Right ventricle myocardium superior (tissue), 1 donor: ENCODE measurements at places on chromosomes 12 and 14.

DNA sequence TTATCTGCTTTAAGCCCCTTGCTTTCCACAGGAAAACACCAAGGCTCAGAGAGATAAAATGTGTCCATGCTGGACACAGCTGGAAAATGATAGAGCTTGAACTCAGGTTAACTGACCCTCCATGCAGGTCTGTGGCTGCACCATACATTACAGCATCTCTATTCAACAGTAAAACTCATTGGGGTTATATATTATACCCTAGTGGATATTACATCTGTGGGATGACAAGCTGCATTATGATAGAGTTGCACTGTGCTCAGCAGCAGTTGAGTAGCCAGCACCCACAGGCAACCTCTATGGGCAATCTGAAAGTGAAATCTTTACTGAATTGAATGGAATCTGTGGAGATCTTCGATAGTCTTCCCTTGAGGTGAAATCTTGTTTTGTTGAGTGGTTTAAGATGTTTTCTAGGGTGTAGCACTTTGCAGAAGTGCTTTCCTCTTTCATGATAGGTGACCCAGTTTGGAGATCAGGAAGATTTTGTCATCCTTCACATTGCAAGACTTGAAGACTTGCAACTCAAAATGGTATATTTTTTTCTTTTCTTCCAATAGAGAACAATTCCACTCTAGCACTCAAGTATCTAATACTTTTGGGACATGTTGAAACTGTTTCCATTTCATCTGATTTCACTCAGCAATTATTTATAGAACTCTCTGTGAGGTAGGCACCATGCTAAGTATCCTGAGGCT lies 389.2 kb downstream of the RAD51B start:
- no peak for DNase-seq

DNA sequence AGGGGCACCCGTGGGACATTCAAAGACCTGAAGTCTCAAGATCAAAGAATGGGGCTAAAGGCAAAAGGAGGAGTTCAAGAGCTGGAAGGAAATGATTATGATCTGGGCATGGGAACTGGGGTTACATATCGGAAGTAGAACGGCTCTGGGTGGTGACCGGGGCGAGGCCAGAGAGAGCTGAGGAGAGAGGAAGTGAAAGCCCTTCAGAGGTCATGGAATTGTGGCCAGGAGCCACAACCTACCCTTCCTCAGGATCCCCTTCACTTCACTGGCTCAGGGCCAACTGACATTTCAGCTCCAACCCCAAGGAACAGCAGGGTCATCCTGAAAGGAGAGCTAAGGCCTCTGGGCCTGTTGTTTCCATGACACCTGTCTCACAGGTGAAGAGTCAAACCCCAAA lies 57.8 kb downstream of the GALNT16 start:
- DNase-seq, result peak; percentile 58

DNA sequence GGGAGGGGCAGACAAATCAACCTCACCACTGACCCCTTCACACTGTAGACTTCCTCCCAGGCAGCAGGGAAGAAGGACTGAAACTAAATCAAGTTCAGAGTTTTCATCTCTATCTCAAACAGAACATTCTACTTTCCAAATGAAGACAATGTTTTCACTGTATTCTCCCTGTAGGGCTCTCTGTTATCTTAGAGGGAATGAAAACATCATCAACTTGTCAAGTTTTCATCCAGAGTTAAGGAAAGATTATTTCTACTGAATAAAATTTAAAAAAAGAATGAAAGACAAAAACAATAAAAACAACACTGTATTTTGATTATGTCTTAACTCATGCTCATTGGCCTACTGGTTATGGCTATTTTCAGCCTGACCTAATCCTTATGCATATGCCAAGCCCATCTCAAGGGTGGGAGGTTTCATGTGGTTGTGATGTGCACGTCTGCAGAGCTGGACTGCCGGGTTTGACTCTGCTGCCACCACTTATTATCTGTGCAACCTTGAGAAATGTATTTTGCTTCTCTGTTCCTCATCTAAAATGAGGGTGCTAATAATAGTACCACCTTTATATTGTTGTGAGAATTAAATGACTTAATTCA lies 152.0 kb upstream of the AVPR1A start:
- DNase-seq, result no peak

DNA sequence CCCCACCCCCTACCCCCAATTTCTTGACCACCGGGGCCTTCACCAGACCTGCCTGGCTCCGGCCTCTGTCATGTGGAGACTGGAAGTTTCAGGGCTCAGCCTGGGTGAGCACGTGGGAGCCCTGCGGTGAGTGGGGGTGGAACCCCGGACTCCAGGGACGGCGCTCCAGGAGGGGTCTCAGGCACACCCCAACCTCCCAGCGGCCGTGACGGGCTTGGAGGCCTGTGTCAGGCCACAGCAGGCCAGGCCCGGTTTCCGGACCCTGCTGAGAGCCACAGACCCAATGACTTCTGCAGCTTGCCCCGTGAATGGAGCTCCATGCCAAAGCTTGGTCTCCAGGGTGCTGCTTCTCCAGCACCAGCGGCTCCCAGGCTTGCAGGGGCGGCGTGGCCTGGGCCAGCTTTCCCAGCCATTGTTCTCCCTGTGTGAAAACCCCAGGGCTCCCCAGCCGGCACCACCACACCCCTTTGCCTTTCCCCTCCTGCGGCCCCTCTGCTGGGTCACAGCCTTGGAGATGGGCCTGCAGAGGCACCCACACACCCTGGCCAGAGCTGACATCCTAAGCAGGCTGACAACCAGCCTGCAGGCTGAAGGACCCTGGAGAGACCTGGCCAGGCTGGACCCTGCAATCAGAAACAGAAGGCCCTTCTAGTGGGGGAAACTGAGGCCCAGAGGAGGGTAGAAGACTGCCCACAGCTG lies 186.2 kb upstream of the C14orf180 start:
- DNase-seq, result peak; percentile 66

- DNase-seq, result no peak
Measured at GRCh38 chr12:89476904-89477595, 47.5 kb downstream of the GALNT4 start.

DNA sequence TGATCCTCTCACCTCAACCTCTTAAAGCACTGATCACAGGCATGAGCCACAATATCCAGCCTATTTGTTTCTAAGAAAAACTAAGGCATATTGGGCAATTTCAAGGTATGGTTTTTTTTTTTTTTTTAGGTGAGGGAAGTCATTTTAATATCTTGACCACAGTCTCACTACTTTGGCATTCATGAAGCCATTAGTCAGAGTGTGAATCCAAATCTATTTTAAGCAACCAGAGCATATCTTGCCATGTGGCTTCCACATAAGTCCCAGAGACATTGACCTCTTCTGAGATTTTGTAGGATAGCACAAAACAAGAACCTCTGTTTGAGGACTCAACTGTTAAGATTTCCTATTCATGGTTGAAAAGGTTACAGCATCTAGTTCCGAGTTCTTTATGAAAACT lies 130.3 kb upstream of the RBM19 start:
- no peak for DNase-seq

GRCh38 chr14:83870546-83871270 lies 1659.2 kb upstream of the FLRT2 start:
- DNase-seq, result no peak

DNA sequence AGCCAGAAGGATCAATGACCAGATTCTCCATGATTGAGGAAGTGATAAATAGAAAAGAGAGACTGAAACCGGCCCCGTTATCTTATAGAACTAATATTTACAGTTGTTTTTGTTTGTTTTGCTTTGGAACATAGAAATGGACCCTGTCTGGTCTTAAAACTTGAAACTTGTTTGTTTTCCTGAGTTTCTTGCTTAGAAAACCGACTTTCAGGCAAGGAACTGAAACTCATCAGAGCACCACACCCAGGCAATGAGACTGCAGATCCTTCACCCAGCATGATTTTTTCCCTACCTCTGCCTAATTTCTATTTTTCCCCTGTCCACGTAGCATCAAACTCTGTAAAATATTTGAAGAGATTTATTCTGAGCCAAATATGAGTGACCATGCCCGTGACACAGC lies 10.6 kb upstream of the CLEC12A start:
- DNase-seq, result no peak

- peak; percentile 27 for DNase-seq
Measured at GRCh38 chr14:100855256-100855930, 29.5 kb downstream of the MEG3 start.

DNA sequence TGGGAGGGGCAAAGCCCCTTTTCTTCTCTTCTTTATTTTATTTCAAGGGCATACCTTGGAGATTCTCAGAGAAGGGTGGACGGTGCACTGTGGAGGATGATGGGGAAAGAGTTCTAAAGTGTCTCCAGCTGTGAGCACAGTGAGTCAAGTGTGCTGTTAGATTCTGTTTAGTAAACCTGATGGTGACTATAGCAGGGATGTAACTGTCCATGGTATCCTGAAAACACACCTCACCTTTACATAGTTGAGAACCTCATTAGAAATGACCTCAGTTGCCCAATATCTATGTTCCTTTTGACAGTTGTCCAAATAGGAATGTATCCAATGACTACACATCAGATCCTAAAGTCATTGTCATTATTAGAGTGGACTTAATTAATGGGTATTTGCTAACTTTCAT lies 38.0 kb downstream of the CNTN1 start:
- no peak for DNase-seq
